ENCODE measurements at places on chromosomes 12 and 14.

DNA sequence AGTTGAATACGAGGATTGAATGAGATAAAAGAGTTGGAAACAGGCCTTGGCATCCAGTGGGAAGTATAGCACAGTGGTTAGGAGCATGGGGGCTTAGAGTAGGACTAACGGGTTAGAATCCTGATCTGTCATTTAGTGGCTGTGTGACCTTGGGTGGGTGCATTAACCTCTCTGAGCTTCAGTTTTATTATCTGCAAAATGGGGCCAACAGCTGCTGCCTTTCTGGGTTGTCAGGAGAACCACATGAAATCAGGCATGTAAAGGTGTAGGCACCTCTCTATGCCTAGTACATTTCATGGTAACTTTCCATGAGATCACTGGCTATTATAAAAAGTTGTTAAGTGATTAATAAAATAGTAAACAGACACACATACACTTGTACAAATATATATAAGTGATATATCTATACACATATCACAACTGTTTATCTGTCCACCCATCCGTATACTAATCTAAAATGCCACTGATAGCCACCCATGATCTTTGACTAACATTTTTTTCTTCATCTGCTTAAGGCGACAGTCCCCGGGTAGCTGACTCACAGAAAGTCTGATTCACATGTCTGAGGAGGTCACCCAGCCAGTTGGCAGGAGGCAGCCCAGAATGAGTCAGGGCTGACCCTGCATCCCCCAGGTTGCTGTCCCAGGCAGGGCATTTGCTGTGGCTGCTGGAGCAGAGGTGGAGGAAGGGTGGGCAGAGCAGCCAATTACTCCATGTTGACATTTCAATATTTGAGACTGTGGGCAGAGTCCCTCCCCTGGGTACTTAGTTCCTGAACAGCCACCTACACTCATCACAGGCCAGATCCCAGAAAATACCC lies 125.6 kb upstream of the NOS1 start:
- no peak for DNase-seq

DNA sequence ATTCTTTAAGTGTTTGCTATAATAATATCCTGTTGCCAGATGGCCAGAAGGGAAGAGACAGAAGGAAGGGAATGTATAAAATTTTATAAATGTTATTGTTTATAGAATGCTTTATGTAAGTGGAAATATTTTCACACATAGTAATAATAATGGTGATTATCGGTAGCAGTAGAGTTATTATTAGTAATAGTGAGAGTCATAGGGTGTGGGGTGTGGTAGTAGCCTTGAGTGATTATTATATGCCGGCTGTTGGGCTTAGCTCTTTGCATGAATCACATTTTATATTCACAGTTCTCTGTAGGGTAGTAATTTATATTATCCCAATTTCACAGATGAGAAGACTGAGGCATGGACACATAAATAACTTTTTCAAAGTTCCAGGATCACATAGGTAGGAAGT lies 391.4 kb downstream of the C12orf75 start:
- no peak for DNase-seq

GRCh38 chr12:30896461-30896860 lies 30.1 kb upstream of the TSPAN11 start:
- DNase-seq: no peak

DNA sequence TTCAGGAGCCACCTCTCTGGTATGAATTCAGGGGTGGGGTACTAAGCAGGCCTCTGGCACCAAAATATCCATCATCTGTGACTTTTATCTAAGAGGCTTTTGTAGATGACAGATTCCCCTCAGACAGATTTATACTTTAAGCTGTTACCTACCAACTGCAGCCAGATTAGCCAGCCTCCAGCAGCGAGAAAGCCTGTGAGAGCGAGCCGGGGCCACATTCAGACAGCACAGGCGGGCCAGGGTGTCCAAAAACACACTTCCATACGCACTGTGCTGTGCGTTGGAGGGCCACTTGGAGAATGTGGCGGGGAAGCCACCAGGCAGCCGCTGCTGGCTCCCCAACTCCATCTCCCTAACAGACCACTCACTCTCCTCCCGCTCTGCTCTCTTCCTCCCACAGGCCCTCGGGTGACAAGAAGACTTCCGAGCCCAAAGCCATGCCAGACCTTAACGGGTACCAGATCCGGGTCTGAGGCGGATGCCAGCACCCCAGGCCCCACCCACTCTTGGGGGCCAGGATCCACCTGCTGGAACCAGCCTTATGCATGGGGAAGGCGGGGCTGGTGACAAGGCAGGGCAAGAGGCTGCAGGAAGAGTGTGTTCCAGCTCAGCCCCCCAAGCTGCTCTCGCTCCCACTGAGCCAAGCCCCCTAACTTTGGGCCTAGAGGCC lies 17.4 kb downstream of the VASH1 start:
- DNase-seq: no peak

GRCh38 chr12:31631023-31631724 lies 28.3 kb upstream of the ETFBKMT start:
- no peak for DNase-seq

DNA sequence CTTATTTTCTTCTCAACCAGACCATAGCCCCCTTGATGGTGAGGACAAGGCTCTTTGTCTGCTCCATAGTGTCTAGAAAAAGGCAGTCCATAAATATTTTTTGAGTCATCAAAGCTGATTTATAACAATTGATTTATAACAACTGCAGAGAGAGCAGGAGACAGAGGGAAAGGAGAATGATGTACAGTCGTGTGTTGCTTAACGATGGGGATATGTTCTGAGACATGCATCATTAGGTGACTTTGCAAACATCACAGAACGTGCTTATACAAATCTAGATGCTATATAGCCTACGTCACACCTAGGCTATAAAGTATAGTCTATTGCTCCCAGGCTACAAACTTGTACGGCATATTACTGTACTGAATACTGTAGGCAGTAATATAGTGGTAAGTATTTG lies 143.3 kb downstream of the NTF3 start:
- no peak for DNase-seq

- DNase-seq: no peak
Measured at GRCh38 chr12:108907839-108908351, 28.0 kb downstream of the DAO start.

GRCh38 chr12:123529686-123530085 lies 3.8 kb downstream of the RILPL1 start:
- no peak for DNase-seq

- peak; percentile 39 for DNase-seq
Measured at GRCh38 chr12:111664961-111665865, 20.5 kb downstream of the BRAP start.

GRCh38 chr14:80872645-80873044 lies 68.9 kb downstream of the CEP128 start:
- no peak for DNase-seq

DNA sequence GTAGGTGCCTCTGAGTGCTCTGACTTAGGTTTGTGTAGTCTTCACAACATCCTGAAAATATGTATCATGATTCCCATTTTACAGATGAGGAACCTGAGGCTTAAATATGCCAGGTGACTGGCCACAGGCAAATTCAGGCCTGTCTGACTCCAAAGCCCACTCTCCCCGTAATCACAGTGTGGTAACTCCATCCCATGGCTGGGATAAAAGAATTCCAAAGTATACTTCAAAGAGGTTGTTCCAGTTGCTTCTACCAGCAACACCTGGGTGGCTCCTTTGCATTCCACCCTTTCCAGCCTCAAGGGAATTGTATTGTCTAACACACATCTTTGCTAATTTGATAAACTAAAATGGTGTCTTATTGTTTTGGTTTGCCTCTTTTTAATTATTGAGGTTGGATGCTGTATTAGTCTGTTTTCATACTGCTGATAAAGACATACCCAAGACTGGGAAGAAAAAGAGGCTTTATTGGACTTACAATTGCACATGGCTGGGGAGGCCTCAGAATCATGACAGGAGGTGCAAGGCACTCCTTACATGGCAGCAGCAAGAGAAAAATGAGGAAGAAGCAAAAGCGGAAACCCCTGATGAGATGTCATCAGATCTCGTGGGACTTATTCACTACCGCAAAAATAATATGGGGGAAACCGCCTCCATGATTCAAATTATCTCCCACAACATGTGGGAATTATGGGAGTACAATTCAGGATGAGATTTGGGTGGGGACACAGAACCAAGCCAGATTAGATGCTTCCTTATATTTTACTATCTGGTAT lies 9.9 kb upstream of the CHST11 start:
- DNase-seq: no peak

GRCh38 chr12:47415054-47415453 lies 290.8 kb downstream of the RPAP3 start:
- no peak for DNase-seq

GRCh38 chr14:64993266-64993930 lies 6.7 kb downstream of the FNTB start:
- DNase-seq: no peak

DNA sequence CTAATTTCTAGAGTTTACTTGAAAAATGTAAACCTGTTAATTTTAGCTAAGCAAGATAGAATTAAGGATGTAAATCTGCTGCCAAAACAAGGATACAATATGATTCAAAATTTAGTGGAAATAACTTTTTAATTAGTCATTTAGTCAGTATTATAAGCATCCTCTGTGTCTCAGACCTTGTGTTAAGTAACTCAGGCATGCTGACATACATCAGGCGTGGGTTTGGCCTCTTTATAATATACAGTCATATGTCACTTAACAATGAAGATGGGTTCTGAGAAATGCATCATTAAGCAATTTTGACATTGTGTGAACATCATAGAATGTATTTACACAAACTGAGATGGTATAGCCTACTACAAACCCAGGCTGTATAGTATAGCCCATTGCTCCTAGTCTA lies 386.9 kb downstream of the ZFP36L1 start:
- DNase-seq: no peak

DNA sequence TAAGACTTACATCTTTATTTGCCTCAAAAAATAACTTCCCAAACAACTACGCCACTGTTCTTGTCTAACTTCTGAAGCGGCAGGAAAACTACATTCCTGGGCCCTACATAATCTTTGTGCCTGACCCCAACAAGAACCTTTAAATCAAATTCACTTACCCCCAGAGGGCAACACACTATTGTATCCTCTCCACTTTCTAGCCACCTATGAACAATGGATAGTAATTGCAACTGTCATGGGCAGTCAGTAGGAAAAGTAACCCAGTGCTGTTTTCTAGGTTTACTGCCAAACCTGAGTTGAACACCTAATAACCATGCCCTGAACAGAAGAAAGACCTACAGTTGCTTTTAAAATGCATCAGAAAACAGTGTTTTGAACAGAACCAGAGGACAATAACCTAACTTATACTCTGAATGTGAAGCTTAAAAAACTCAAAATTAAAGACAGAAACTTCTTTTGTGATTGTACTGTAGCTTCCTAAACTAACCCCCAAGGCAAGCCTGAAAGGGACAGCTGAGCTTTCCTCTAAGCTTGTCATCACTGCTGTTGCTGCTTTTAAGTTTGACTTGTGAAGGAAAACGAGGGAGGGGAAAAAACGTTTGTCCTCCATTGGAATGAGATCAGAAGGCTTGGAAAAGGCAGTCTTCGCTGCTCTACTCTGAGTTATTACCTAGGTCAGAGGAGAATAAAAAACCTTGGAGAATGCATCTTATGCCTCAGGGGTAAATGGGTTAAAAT lies 195.7 kb downstream of the SOX5 start:
- DNase-seq: no peak

DNA sequence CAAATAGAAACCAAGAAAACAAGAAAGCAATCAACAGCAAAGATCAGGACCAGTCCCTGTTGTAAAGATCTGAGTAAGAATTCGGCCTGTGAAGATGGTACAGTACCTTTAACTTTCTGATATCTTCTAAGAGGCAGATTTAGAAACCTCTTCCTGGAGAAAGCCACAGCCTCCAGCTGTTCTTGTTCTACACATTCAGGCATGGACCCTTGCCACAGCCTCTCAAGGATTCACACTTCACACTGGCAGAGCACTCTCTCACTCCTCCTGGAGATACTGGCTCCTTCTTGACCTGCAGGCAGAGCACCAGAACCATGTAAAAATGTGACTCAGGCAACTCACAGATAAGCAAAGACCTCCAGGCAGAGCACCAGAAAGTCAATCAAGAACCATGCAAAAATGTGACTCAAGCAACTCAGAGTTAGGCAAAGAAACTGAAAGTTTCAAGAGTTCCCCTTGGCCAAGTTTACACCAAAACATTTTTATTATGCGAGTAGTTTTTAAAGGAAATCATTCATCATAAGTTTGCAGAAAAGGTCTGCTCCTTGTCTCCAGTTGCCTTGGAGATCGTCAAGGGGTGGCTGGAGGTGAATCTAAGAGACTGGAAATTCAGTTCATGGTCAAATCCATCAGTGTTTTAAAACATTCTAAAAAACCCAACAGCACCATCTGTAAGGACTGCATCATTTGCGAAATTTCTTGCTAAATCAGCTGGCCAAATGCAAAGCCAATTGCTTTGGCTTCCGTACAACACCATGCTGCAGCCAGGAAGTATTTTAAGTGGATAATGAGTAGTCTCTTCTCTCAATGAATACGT lies 119.3 kb upstream of the MDM1 start:
- peak; percentile 65 for DNase-seq

DNA sequence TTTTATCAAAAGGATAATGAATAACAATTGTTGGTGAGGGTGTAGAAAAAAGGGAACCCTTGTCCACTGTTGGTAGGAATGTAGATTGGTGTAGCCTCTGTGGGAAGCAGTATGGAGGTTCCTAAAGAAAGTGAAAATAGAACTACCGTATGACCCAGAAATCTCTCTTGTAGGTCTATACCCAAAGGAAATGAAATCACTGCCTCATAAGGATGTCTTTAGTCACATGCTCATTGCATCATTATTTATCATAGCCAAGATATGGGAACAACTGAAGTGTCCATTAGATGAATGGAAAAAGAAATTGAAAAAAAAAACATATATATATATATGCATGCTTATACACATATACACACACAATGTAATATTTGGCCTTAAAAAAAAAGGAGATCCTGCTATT lies 158.8 kb upstream of the NPAS3 start:
- no peak for DNase-seq

DNA sequence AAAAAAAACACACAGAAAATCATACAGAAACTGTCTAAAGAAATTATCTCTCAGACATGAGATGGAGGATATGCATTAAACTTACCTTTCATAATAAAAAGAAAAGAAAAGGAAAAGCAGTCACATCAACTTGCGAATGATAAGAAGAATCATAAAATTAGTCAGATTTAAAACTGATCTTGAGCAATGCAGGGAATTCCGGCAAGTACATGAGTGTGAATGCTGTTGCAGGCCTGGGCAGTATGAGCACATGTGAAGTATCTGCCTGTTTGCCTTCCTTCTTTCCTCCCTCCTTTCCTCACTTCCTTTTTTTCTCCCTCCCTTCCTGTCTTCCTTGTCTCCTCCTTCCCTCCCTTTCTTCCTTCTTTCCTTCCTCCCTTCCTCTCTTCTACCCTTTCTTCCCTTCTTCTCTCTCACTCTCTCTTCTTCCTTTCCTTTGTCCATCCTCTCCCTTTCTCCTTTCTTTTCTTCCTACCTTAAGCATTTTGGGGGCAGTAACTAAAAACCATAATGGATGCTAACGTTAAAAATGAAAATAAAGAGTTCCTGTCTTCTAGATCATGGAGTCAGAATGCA lies 38.5 kb upstream of the SLC6A15 start:
- DNase-seq: no peak

DNA sequence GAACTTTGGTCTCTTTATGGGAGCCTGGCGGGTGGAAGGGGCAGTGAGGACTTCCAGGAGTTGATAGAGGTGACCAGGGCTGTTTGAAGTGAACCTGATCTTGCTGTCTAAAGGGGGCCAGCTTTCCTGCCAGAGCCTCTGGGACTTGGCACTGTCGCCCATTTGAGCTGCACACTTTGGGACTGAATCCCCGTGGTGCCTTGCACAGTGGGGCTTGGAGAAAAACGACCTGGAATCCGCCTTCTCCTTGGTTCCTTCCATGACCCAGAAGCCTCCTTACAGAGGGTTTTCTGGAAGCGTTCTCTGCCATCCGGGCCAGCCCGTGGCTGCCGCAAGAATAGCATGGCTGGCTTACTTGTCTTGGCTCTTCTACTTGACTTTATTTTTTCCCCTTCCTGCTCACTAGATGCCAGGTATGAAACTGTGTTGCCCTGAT lies 2.0 kb downstream of the RFLNA start:
- no peak for DNase-seq
